ENCODE measurements at places on chromosomes 5 and 9.
A peak's percentile ranks its signal among the peaks of the same experiment; 100 is the strongest.

- no peak for DNase-seq
These were observed 181.7 kb upstream of the S1PR3 start for GRCh38 chr9:88809355-88810161.

DNA sequence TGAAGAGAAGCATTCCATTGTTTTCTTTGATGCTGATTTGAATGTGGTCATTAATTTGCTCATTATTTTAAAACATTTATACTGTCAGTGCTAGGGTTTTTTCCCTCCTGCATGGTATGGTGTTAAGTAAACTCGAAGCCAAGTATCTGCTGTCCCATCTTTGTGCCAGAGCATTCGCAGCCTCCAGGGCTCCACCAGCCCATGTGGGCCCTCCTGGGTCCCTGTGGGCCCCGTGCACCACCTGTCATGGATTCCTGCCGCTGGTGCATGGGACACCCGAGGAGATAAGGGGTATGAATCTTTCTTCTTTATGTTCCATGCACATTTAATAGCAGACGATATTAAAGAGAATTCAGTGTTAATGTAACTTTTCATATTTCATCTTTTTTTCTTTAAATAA, 95.1 kb downstream of the TRIO start:
- no peak for DNase-seq

- peak; percentile 54 for DNase-seq
These were observed 650 bp downstream of the MRRF start for GRCh38 chr9:122265149-122265915.

DNA sequence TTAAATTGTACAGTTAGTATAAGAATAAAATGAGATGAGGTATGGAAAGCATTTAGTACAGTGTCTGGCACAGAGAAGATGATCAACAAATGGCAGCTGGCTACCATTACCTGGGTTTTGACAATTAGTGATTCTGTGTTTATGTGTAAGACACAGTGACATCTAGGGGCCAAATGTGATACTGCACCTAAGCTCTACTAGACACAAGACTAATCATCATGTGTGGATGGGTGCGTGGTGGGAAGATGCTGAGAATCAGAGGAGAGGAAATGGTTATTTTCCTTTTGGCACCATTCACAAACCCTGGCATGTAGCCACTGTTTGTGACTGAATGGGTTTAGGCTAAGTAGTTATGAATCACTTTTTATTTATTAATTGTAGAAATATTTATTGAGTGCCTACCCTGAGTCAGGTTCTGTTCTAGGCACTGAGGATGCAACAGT, 109.8 kb upstream of the TBC1D2 start:
- no peak for DNase-seq

- DNase-seq = no peak
These were observed 91.0 kb downstream of the ARSB start for GRCh38 chr5:78893940-78894677.

GRCh38 chr5:113057557-113057984, 81.0 kb downstream of the DCP2 start:
- DNase-seq = no peak

DNA sequence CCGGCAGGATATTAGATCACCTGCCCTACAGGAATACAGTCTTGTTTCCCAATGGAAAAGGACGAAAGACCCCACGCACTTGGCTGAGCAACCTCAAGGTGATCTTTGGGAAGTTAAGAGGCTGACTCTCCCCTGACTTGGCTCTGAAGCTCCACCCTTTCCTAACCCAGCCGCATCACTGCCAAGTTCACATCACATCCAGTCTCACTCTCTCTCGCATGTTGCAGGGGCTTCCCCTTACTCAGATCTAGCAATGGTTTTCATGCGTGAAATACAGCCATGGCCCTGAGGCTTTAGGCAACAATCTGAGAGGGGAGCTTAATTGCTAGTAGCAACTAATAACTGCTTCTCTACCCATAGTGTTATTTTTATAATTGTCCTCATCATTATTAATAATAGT, 211.6 kb downstream of the DOCK8 start:
- no peak for DNase-seq

DNA sequence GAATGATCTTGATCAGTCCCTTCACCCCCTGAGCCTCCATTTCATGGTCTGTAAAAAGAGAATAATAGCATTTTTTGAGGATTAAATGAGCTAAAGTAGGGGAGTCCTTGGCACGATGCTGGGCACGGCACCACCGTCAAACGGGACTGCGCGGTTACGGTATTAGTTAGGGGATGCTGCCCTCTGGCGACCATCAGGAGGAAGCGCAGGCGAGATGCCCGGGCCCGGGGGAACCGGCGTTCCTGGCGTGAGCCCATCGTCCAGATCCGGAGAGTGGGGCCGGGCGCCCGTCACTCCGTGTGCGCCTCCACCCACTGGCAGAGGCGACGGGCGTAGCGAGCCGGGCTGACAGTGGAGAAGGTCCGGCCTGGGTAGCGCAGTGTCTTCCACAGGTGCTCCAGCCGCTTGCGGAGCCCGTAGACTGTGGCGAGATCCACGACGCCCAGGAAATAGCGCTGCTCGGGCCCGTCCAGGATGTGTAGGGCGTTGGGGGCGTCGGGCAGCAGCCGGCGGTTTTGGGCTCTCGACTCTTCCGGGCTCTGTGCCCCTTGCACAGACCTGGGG, 4.8 kb upstream of the ST6GALNAC4 start:
- peak; percentile 16 for DNase-seq

- no peak for DNase-seq
These were observed 17.9 kb downstream of the EXOSC2 start for GRCh38 chr9:130711469-130711868.

- no peak for DNase-seq
These were observed 7.3 kb downstream of the CRHBP start for GRCh38 chr5:76960004-76960625.

- no peak for DNase-seq
These were observed 299.4 kb downstream of the ICE1 start for GRCh38 chr5:5721881-5722280.

- no peak for DNase-seq
These were observed 385.6 kb downstream of the MLLT3 start for GRCh38 chr9:20236676-20237075.

DNA sequence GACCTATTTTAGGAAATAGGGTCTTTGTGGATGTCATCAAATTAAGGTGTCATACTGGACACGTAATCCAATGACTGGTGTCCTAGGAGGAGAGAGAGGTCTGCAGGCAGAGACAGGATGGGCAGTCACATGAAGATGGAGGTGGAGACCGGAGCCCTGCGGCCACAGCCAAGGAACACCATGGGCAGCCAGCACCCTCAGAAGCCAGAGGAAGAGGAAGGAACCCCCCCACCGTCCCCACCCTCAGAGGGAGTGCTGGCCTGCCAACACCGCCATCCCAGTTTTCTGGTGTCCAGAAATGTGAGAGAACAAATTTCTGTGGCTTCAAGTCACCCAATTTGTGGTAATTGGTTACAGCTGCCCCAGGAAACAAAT, 88.3 kb downstream of the NSUN2 start:
- no peak for DNase-seq

- peak; percentile 87 for DNase-seq
These were observed 15.0 kb downstream of the GLIPR2 start for GRCh38 chr9:36151316-36152210.

- DNase-seq = no peak
These were observed 395.0 kb upstream of the SMARCA2 start for GRCh38 chr9:1619915-1620710.

GRCh38 chr9:99074902-99075245, 30.0 kb upstream of the TGFBR1 start:
- no peak for DNase-seq

DNA sequence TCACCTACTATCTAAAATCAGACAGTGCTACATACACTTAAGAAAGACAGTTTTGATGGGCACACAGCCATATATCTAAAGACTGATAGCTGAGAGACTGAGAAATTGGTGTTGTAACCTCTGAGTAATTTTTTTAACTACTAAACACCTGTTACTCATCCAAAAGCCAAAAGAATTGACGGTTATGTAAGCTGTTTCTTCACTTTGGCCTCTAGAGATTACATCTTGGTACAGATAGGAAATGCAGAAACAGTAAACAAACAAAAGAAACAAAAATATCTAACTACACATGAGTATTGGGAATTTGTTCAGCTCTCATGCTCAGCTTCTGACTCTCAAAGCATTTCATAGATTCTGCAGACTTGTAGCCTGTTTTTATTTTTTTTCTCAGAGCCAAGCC, 152.1 kb upstream of the GAS1 start:
- no peak for DNase-seq

DNA sequence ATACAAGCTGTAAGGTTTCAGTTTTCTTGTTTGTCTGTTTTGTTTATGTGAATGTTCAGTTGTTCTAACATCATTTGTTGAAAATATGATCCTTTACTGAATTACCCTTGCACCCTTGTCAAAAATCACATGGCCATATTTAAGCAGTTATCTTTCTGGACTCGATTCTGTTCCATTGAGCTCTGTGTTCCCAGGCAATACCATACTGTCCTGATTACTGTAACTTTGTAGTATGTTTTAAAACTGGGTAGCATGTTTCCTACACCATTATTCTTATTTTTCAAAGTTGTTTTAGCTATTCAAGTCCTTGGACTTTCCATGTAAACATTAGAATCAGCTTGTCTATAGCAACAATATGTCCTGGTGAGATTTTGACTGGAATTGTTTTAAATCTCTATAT, 66.7 kb upstream of the PRSS3 start:
- DNase-seq = no peak

DNA sequence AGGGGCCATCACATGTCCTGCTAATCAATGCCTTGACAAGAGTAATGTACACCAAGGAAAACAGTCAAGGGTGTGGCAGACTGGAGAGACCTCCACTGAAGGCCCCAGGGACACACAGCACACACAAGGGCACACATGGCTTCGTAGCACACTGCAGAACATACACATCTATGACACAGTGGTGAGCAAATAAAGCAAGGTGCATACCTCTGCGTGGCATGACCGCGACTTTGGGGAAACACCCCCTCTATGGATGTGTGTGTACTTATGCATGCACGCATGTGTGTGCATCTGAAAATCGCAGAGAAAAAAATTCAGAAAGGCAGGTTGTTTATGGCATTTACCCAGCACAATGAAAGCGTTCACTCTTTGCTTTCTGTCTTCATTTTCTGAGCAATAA, 20.5 kb downstream of the SEMA4D start:
- DNase-seq = no peak

- no peak for DNase-seq
These were observed 137.8 kb upstream of the ANKH start for GRCh38 chr5:15009420-15009819.

DNA sequence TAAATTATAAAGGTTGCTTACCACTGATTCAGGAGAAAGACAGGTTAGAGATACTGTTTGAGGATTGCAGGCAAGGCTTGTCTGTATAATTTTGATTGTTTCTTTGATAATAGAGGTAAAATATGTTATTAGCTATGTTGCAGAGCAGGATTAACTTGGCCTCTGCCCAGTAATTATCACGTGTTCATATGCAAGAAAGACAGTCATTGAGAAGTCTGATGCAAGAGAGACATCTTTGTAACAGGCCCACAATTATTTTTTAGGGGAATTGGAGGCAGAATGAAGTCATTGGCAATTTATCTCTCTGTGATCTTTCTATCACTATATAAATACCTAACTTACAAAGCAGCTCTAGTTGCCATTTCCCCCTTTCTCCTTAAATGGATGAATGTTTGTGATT, 46.0 kb downstream of the SLC44A1 start:
- DNase-seq = peak; percentile 36

GRCh38 chr9:107637421-107638420, 148.2 kb upstream of the KLF4 start:
- DNase-seq = no peak

- no peak for DNase-seq
These were observed 11.8 kb downstream of the NDFIP1 start for GRCh38 chr5:142120247-142120935.

DNA sequence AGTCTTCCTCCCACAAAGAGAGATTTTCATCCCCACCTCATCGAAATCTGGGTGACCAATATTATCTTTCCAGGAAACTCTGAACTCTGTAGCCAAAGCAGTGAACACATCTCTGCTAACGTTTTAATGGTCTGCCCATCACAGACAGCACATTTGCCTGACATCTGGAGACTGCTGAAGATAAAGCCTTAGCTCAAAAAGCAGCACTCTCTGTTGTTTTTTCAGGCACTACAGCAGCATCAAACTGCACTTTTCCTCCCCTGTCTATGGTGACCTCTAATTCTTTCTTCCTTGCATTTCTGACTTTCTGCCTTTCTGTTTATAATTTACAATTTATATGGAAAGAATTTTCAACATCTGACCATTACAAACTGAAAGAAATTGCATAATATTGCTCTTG, 66.8 kb downstream of the RAB3C start:
- DNase-seq = no peak

- DNase-seq = no peak
These were observed 498.6 kb downstream of the CHSY3 start for GRCh38 chr5:130402906-130403305.

- DNase-seq = no peak
These were observed 215.5 kb downstream of the MPDZ start for GRCh38 chr9:13063880-13064459.

DNA sequence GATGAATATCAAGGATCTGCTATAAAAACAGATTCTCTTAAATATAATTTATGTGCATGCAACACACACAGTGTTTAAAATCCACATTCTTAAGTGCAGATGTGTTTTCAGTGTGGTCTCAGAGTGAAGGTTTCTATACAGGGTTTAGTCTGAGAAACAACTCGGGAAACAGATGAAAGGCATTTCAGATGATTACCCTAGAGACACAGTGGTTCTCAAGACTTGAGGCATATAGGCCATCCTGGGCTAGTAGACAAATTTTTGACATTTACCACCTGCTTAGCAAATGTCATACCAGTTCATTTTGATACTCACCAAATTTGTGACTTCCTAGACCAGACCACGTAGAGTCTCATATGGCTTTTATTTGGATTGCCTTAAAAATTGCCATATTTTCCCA, 216.5 kb downstream of the ARL15 start:
- no peak for DNase-seq

GRCh38 chr5:36743891-36744772, 132.4 kb upstream of the NIPBL start:
- DNase-seq = no peak

- no peak for DNase-seq
These were observed 166.7 kb downstream of the GAPVD1 start for GRCh38 chr9:125428060-125428901.

GRCh38 chr9:134738869-134739659, 97.5 kb downstream of the COL5A1 start:
- DNase-seq = no peak

DNA sequence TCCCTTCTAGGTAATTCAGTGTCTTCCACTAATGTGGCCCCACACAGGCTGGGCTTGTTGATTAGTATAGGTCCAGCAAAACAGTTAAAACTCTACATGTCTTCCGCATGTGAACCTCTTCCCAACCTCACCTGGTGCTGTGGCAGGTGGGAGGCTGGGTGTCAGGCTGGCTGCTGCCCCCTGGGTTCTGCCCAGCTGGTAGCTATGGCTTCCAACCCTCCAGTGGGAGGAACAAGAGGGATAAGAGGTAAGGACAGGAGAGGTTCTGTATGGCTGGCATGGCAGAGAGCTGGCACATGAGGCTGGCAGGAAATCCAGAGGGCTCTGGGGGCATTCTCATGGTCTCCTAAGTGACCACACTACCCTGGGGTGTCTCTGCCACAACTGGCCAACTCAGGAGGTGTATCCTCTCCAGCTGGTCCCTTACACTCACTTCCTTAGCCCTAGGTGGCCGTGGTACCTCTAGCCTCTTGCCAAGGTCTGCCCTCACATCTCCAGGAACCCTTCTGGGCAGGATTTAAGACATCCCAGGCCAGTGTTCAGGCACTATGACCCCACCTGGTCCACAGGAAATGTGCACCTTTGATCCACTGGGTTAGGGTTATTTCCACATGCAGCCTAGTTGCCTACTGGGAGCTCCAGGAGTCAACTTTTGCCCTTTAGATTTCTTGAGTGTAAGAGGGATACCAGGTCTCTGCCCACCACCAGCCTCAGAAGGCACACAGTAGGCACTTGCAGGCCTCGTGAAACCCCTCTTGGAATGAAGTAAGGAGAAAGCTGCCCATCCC, 41.7 kb downstream of the AHRR start:
- DNase-seq = no peak

Data from AML-193 (cell line).